ENCODE measurements at places on chromosomes 11 and 22. TPM values are rescaled to one million over a fixed set of nuclear protein-coding genes. Genes with fewer than 3 reads are reported as not detected.

Gene OMP
- total RNA-seq = not detected

Gene GTSE1
- total RNA-seq = 91.9 TPM

Gene ADORA2A
- 19.7 TPM for total RNA-seq

Gene RFPL1
- total RNA-seq = not detected

Gene CALCA
- total RNA-seq = not detected

Gene INS
- total RNA-seq = not detected

Gene SPON1
- not detected for total RNA-seq

Gene RBMXL2
- total RNA-seq = not detected

Gene KCNA4
- not detected for total RNA-seq

Gene XKR3
- 0.18 TPM for total RNA-seq

Gene PNPLA5
- not detected for total RNA-seq

Gene HPX
- not detected for total RNA-seq
